AML-193 (cell line): ENCODE measurements at places on chromosomes 6 and 20.
A peak's percentile ranks its signal among the peaks of the same experiment; 100 is the strongest.

GRCh38 chr6:33719326-33719987, 8.0 kb upstream of the UQCC2 start:
- no peak for DNase-seq

DNA sequence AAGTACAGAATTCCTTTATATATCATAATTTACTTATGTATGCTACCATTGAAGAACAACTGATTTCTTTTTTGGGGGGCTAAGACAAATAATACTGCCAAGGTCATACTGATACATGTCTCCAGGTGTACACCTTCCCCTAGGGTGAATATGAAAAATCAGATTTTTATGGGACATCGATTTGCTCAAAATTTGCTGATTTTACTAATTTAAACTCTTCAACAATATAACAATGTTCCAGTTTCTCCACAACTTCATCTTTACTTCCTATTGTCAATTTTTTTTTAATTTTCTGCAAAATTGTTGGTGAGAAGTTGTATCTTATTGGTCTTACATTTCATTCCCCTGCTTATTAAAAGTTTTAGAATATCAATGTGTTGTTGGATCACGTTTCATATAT, 495.4 kb upstream of the MANEA start:
- no peak for DNase-seq

- no peak for DNase-seq
Observed at GRCh38 chr6:93219447-93219846, 199.9 kb downstream of the EPHA7 start.

DNA sequence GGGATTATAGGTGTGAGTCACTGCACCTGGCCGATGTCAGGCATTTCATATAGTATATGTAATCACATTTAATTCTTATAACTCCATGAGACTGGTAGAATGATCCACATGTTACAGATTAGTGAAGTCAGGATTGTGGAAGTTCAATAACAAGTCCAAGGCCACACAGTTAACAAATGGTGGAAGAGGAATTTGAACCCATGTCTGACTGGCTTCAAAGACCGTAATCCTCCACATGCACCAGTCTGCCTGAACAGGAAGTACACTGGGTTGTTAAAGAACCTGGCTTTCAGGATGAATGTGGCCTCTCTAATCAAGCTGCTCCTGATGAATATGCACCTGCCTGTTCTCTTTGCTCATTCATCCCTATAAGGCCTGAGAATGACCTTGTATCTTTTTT, 122.0 kb upstream of the HDAC2 start:
- no peak for DNase-seq

GRCh38 chr6:157813191-157813590, 9.9 kb upstream of the SNX9 start:
- no peak for DNase-seq

GRCh38 chr6:10658910-10659698, 35.3 kb downstream of the C6orf52 start:
- DNase-seq: no peak

- DNase-seq: no peak
Observed at GRCh38 chr20:47400685-47401084, 44.2 kb upstream of the ZMYND8 start.

DNA sequence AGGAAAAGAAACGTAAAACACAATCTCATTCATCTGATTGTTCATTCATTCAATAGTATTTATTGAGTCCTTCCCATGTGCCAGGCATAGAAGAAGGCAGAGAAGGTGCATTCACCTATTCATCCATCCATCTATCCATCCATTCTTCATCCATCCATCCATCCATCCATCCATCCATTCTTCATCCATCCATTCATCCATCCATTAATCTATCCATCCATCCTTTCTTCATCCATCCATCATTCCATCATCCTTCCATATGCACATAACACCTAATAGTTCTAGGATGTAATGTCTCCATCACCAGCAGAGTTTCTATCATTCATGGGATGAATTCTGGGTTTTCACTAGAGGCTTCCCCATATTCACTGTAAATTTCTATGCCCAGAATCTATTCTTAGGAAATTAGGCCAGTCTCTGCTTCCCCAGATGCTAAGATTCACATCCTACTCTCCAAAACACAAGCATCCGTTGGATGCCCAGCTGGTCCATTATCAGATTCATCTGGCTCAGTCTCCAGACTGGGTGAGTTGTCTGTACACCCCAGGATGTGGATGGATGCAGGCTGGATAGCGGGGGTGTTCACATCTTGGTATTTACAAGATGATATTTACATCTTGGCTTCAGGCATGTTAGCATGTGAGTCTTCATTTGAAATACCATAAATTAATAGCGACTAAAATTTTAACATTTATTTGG, 517.7 kb upstream of the SULF2 start:
- no peak for DNase-seq

DNA sequence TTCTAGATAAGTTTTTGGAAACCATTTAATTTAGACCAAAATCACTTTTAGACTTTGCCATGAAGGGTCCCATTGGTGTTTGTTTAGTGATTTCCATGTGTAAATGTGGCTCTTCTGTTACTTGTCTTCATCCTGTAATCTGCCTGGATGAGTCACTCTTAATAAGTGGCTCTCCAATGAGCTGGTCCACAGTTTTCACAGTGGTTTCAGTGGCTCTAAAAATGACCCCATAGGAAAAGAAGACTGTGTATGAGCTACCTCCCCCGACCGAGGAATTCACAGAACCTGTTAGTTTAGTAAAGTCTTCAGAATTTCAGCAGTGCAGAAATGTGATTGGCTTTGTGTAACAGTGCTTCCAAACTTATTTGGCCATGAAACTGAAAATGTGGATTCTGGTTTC, 492.0 kb upstream of the MARCKS start:
- DNase-seq: no peak

DNA sequence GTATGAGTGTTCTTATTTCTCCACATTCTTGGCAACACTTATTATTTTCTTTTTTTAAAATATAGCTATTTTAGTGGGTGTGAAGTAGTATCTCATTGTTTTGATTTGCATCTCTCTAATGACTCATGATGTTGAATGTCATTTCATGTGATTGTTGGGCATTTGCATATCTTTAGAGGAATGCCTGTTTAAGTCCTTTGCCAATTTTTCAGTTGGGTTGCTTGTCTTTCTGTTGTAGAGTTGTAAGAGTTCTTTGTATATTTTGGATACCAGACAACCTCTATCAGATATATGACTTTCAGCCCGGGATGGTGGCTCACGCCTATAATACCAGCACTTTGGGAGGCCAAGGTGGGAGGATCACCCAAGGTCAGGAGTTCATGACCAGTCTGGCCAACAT, 5.1 kb upstream of the POPDC3 start:
- DNase-seq: no peak

- DNase-seq: no peak
Observed at GRCh38 chr20:23285536-23285935, 65.1 kb upstream of the NXT1 start.

DNA sequence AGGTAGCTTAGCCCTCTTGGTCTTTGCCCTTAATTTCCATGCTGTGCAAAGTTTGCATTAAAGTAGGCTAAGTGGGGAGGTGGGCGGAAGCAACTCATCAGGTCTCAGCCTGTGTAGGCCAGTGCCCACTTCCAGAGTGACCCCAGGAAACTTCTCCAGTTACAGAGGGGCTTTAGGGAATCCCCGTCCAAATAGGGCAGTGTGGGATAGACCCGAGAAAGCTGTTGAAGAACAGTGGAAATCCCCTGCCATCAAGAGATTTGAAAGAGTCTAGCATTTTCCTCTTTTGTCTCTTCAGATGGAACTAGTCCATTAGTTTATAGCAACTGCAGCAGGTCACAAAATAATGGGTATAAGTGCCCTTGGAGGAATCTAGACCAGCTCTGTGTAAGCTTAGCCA, 20.2 kb downstream of the SF3B5 start:
- DNase-seq: no peak

DNA sequence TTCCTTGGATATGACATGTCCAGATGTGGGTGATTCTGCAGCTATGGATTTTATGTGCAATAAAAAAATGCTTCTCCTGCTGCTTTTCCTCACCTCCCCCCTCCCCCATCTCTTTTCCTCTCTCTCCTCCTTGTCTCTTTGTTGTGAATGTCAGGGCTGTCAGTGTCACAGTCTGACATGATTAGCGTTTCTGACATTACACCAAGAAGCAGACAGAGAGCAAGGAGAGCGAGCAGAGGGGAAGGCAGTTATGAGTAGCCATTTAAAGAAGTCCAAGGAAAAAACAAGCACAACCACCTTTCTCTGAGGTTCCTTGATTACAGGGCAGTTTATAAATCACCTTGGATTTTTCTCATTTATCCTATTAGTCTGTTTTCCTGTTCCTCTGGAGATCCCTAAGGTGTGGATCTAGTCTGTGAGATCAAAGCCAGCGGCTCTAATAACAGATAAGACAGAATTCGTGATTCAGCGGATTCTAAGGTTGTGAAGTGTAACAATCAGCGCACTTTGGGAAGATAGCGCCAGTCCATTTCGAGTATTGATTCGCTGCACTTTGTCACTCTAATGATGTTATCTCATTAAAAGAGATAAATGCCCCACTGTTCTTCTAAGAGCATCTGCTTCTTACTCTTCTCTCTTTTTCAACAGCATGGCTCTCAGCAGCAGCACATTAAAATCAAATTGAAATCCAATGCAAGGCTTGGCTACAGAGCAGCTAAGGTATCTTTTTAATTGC, 101.4 kb downstream of the BACH2 start:
- DNase-seq: no peak

DNA sequence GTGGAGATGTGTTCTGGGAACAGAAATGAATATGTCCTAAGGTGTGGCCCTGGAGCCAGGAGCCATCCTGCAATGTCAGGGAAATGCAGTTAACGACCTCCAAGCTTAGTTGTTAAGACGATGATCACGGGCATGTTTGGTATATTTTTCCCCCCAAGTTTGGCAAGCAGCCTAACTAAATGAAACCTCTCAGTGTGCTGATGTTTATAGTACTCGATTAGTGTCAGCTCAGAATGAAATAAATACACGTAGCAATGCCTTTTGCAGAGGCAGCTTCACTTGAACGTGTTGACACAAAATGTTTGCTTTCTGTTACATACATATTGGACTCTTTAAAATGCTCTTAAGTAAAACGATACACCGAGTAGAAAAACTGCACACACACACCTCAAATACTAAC, 76.2 kb upstream of the OLIG3 start:
- DNase-seq: no peak

DNA sequence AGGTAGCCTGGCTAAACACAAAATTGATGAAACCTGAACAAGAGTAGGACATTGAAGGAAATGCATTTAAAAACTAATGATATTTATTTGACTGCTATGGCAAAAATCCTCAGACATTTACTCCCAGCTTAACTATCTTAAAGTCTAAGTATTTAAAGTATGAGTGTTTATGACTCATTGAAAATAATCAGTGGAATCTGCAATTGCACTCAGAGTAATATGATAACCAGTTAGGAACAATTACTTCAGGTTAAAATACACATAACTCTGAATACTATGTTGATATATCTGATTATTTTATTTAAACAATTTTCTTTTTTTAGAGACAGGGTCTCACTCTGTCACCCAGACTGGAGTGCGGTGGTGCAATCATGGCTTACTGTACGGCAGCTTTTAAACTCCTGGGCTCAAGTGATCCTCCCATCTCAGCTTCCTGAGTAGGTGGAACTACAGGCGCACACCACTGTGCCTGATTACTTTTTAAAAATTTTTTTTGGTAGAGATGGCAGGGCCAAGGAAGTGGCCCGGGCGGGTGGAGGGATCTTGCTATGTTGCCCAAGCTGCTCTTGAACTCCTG, 43.9 kb downstream of the FILIP1 start:
- DNase-seq: no peak

- no peak for DNase-seq
Observed at GRCh38 chr6:155078331-155078745, 83.2 kb downstream of the TIAM2 start.

DNA sequence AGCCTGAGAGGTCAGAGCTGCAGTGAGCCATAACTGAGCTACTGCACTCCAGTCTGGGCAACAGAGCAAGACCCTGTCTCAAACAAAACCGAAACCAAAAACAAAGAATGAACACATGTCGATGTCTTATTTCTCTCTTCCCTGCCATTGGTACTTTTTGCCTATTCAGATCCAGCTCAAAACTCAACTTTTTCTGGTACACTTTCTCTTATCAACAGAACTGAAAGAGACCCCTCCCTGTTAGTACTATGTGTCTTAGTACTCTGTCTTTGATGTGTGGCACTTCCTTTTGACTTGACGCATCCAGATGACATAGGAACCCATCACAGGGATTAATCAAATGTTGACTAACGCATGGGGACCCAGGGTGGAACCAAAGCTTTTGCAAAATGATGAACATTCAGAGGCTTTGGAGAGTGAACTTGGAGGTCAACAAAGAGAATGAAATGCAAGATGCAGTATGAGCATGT, 44.8 kb downstream of the AKAP12 start:
- no peak for DNase-seq

GRCh38 chr20:63007360-63007645, 539 bp upstream of the BHLHE23 start:
- DNase-seq: no peak

DNA sequence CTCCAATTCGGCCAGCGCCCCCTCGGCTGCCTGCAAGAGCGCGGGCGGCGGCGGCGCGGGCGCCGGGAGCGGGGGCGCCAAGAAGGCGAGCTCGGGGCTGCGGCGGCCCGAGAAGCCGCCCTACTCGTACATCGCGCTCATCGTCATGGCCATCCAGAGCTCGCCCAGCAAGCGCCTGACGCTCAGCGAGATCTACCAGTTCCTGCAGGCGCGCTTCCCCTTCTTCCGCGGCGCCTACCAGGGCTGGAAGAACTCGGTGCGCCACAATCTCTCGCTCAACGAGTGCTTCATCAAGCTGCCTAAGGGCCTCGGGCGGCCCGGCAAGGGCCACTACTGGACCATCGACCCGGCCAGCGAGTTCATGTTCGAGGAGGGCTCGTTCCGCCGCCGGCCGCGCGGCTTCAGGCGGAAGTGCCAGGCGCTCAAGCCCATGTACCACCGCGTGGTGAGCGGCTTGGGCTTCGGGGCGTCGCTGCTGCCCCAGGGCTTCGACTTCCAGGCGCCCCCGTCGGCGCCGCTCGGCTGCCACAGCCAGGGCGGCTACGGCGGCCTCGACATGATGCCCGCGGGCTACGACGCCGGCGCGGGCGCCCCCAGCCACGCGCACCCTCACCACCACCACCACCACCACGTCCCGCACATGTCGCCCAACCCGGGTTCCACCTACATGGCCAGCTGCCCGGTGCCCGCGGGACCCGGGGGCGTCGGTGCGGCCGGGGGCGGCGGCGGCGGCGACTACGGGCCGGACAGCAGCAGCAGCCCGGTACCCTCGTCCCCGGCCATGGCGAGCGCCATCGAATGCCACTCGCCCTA, 963 bp downstream of the FOXF2 start:
- DNase-seq: no peak

DNA sequence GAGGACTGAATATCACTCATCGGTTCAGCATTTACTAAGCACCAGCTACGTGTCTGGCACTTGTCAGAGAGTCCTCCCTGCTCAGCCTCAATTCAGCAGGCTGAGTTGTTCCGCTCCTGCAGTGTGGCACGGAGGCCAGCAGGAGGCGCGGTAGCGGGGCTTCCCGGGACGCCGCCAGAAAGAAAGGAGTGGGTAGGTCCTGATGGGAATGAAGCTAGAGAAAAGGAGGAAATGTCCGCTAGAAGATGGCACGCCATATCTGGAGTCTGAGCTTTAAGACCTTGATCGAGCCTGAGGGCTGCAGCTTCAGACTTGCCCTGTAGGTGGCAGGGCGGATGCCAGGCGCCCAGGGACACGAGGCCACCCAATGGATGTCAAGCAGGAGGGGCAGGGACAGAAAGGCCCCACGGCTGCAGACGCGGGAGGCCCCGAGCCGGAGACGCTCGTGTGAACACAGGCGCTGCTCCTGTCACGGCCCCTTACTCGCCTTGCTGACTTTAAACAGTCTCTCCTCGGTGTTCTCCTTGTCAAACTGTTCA, 18.7 kb downstream of the SERPINB6 start:
- DNase-seq: peak; percentile 93
